ENCODE measurements at places on chromosomes 4 and X. TPM values are rescaled to one million over a fixed set of nuclear protein-coding genes. Genes with fewer than 3 reads are reported as not detected.

Gene MORF4L2
- 326 TPM for polyA plus RNA-seq

DNA sequence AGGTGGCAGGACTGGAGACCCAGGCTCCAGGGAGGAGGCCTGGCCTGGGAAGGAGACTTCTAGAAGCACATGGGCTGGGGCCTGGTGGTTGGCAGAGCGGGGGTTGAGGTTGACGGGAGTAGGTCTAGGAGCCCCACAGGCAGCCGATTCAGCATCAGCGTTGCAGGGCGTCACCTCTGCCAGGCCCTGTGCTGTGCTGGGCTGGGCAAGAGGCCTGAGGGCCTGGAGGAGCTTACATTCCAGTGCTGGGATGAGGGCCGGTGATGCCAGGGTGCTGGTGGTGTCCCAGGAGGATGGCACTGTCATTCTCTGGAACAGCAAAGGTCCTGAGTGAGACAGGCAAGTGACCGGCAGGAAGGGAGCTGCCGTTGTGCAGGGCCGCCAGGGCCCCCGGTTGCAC is 76.6 kb downstream of the SORCS2 start:
- DNase-seq = no peak

GRCh38 chrX:123756320-123756719 is 23.5 kb upstream of the THOC2 start:
- no peak for DNase-seq

Gene UGT2B10
- 0.14 TPM for polyA plus RNA-seq

DNA sequence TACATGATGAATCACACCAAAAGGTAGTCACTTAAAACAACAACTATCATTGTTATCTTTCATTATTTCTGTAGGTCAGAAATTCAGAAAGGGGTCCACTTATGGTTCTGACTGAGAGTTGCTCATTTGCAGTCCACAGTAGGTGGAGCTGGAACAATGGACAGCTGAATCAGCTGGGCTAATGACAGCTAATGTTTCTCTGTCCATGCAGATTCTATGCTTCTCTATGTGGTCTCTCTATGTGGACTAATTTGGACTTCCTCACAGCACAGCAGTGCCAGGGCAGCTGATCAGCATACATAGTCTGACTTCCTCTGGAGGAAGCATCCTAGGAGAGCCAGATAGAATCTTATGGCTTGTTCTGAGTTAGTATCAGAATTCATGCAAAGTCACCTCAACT is 131.7 kb upstream of the INTU start:
- no peak for DNase-seq

DNA sequence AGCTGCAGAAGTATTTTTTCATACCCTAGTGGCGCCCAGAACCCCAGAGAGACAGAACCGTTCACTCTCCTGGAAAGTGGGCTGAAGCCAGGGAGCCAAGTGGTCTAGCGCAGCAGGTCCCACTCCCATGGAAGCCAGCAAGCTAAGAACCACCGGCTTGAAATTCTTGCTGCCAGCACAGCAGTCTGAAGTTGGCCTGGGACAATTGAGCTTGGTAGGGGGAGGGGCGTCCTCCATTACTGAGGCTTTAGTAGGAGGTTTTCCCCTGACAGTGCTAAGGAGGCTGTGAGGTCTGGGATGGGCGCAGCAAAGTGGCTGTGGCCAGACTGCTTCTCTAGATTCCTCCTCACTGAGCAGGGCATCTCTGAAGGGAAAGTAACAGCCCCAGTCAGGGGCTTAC is 84.5 kb upstream of the ATXN3L start:
- no peak for DNase-seq

- no peak for DNase-seq
Measured at GRCh38 chr4:108336076-108336475, 167.3 kb upstream of the LEF1 start.

GRCh38 chr4:102780476-102781144 is 19.8 kb upstream of the MANBA start:
- no peak for DNase-seq

DNA sequence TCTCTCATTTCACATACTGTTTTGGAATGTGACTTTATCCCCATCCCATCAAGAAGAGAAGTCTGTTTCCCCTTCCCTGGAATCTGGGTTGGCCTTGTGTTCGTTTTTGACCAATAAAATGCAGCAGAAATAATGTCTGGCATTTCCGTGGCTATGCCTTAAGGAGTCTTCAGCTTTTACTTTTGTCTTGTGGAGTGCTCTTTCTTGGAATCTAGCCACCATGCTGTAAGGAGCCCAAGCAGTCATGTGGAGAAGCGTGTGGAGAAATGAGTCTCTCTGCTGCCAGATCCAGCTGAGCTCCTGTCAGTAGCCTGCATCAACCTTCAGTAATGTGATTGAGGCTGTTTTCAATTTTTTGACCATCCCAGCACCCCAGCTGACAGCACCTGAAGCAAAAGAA is 84.4 kb upstream of the ARMCX2 start:
- DNase-seq = no peak

DNA sequence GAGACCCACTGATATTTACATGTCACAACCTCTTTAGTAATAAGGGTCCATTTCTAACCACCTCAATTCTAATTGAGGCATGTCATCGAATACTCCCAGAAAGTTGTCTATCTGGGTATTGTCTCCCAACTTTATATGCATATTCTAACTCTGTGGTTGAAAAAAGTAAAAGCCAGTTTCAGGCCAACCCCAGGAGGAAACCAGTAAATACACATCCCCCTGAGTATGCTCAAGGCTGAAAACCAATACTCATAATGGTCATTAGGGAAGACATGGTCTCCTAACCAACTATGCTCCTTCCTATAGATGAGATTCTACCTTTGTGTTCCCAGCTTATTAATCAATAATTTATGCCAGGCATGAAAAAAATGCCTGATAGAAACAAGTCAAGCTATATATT is 96.6 kb downstream of the SH3KBP1 start:
- no peak for DNase-seq

Gene PNMA6A
- polyA plus RNA-seq = 7.8 TPM

Gene NCAPG
- polyA plus RNA-seq = 27.9 TPM

DNA sequence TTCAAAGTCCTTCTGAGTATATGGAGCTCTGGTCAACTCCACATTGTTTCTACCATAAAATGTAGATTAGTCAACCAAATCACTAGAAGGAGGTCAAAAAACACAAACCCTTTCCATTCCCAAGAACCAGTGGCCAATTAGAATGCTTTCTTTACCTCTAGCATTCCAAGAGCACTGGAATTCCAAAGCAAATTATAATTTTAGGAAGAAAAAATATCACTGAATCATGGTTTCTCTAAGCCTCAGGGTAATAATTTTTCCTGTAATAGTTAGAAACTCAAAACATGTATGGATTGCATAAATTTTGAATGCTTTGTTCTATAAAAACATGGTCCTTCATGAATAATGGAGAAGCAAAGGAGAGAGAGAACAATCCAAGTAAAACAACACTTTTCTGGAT is 39.5 kb downstream of the LEF1 start:
- no peak for DNase-seq

Gene CLDN34
- not detected for polyA plus RNA-seq

Gene SLC25A6
- 538 TPM for polyA plus RNA-seq

Gene RNF150
- 27.7 TPM for polyA plus RNA-seq

- DNase-seq = no peak
Measured at GRCh38 chr4:145066063-145066501, 31.9 kb downstream of the ANAPC10 start.

Gene AR
- polyA plus RNA-seq = 3.5 TPM

Gene GYPE
- 2.6 TPM for polyA plus RNA-seq

- DNase-seq = no peak
Measured at GRCh38 chrX:134287346-134287745, 50.4 kb downstream of the CCDC160 start.

GRCh38 chr4:20658456-20658855 is 41.8 kb upstream of the PACRGL start:
- no peak for DNase-seq

Gene MRFAP1
- 482 TPM for polyA plus RNA-seq

GRCh38 chr4:148335133-148335532 is 107.1 kb downstream of the NR3C2 start:
- DNase-seq = no peak

Gene RNF113A
- polyA plus RNA-seq = 11.6 TPM

Gene HS3ST1
- polyA plus RNA-seq = 0.93 TPM

Gene GAGE12C
- polyA plus RNA-seq = not detected

GRCh38 chrX:14738643-14739042 is 134.2 kb downstream of the FANCB start:
- DNase-seq = no peak

DNA sequence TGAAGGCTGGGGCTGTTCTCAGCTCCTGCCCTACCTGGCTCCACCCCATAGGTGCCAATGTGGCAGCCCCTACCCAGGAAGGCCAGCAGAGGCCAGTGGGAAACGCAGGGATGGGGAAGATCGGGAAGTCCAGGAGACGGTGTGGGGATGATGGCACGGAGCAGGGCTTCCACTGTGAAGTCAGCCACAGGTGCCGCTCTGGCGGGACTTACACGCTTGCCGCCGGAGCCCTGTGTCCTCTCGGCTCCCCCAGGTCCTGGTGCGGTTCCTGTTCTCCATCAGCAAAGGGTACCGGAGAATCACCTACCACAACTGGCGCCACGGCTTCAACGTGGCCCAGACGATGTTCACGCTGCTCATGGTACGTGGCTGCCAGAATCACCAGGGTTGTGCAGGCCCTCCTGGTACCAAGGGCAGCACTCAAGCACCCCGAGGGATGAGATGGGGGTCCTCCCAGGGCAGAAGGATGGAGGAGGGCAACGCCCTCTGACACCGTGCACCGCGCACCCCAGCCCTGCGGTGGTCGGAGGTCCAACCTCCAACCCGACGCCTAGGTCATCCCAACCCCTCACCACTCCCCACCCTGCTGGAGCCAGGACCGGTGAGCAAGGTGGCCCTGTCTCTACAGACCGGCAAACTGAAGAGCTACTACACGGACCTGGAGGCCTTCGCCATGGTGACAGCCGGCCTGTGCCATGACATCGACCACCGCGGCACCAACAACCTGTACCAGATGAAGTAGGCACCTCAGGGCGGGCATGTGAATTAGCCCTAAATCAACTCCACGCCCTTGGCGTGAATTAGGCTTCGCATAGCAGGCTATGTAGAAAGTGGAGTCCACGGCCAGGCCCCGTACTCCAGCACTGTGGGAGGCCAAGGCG is 12.0 kb downstream of the ATP5ME start:
- DNase-seq = no peak

DNA sequence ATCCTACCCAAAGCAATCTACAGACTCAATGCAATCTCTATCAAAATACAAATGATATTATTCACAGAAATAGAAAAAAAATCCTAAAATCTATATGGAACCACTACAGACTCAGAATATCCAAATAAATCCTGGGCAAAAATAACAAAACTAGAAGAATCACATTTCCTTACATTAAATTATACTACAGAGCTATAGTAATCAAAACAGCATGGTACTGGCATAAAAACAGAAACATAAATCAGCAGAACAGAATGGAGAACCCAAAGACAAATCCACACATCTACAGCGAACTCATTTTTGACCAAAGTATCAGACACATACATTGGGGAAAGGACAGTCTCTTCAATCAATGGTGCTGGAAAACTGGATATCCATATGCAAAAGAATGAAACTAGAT is 304.1 kb upstream of the FGF13 start:
- no peak for DNase-seq

All from right renal cortex interstitium (tissue), 3 donors.